ENCODE measurements at places on chromosomes 11 and 22.

DNA sequence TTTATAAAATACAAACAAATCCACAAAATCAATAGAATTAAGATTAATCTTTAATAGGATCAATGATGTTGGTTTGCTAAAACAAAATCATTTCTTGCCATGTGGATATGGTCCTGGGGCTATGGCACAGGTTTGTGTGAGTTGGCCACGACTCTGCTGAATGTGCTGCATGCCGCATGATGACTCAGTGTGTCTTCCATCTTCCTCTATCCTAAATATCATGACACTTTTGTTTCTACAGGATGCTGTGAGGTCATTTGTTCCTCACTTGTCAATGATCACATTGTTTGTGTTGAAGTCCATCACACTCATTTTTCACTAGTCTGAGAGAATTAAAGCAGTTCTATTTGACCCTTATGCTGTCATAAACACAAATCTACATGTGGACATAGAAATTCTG, 167.2 kb upstream of the ZBED5 start:
- DNase-seq, result no peak

GRCh38 chr22:30857791-30858190, 110.8 kb downstream of the MORC2 start:
- DNase-seq, result no peak

- no peak for DNase-seq
Observed at GRCh38 chr11:128680906-128681305, 13.0 kb upstream of the FLI1 start.

- no peak for DNase-seq
Observed at GRCh38 chr22:45511847-45512261, 9.2 kb downstream of the FBLN1 start.

DNA sequence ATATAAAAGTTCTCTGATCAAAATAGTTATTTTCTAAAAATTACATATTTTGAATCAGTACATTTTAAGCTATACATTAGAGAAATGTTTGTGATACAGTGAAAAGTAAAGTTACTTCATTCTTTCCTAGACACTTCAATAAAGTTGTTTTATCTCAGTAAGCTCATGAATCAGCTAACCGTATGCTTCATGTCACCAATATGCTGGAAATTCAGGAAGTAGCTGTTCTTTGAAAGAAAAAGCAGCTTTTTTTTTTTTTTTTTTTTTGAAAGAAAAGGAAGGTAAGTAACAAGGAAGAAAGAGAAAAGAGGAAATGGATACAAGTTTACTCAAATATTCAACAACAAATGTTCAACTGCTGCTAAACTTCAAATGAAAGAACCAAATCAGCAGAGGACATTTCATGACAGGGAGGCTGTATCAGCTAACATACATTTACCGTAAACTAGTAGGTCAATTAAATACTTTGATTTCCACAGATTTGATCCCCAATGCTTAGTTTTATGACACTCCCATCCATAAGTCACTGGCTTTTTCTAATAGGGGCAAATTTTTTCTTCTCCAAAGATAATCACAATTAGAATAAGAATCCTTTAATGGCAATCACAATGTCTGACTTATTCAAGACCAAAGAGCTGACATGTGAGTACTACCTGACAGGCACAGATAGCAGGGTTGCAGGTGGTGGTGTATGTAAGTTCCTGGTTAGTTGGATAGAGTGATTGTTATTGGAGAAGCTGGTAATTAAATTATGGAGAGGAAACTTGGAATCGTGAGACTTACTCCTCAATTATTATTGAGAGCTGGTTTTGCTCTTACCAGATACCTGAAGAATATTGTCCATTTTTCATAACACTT, 754 bp downstream of the OR52A1 start:
- no peak for DNase-seq

DNA sequence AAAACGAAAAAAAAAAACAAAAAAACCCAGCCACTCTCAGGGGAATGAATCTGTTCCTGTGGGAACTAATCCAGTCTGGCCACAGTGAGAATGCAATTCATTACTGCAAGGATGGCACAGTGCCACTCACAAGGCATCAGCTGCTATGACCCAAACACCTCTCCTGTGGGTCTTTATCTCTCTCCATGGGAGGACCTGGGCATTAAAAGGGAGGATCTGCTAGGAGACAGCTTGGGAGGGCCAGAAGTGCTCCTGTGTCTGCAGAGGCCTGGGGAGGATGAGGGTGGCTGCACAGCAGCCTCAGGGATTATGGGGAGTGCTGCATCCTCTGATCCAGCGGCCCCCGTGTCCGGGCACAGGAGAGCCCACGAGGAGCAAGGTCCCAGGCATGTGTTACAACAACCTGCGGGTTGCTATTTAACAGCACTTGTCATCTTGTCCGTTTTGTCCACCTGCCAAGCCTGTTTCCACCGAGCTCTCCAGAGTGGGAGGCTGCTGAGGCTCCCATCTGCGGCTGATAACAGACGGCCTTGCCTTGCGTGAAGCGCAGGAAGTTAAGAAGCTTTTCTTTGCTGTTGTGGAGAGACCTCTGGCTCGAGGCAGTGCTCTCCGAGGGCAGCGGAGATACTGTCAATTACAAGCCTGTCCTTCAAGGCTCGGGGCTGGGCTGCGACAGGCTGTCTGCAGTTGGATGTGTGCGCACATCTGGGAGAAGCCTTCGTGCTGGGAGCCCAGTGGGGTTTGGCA, 97.7 kb downstream of the NXPE2 start:
- no peak for DNase-seq

DNA sequence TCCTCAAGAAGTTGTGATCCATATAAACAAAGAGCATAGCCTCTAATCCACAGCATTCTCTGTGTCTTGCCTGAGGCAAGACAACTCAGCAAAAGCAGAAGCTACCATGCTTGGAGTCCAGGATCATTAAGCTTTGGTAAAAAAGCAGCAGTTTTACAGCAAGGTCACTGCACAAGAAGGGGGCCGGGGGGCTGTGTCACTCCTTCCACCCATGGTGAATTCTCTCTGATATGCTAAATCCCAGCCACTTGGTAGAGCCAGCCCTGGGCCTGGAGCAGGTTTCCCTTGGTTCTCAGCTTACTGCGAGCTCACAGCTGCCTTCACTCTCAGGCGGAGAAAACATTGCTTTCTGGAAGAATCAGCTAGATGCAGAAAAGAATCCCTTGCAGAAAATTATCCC, 144.7 kb downstream of the TENM4 start:
- DNase-seq, result no peak

GRCh38 chr11:118488480-118489109, 38.7 kb upstream of the TTC36 start:
- DNase-seq, result peak; percentile 54

GRCh38 chr22:35695202-35695601, 22.5 kb upstream of the APOL5 start:
- no peak for DNase-seq

DNA sequence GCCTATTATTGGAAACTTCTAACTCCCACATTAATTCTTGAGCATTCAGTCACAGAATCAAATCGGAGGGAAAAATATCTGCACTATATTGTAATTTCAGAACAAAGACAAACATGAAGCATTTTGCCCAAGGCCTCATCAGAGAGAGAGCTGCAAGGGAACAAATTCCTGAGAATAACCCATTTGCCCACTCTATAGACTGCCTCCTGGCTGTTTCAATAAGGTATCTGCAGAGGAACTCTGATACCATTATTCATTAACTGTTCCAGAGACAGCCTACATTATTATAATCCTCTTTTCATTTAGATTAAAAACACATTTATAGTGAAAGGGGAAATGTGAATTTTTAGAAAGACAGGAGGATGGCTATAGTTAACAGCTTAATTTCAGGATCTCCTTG, 663.9 kb downstream of the DLG2 start:
- DNase-seq, result no peak

GRCh38 chr11:43920598-43921419, 21.6 kb upstream of the C11orf96 start:
- DNase-seq, result no peak

- no peak for DNase-seq
Observed at GRCh38 chr11:108137212-108137611, 15.8 kb downstream of the ACAT1 start.

DNA sequence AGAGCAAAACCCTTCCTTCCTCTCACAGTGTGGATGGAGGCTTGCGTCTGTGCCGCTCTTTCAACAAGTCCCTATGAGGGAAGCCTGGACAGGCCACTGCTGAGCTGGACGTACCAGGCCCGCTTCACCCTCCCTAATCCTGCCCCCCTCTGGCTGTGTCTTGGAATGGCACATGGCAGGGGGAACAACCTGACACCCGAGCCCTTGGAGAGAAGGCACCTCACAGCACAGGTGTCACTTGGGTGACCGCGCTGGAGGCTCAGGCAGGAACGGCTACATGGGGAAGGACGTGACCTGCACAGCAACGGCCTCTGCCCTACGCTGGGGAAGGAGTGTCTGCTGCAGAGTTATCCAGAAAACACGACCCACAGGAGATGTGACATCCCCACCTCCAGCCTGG, 11.0 kb downstream of the CARS1 start:
- no peak for DNase-seq

DNA sequence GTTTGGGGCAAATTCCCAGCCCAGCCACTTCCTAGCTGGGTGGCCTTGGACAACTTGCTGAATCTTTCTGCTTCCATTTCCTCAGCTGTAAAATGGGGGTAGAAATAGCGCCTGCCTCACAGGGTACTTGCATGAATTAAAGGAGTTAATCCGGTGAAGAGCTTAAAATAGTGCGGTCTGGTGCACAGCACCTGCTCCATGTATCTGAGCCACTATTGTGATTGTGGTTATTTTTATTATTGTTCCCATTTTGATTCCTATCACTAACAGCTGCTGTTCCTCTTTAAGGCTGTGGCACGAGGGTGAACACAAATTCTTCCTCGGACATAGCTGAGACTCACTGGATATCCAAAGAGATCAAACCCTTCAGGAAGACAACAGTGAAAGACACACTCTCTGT, 46.9 kb upstream of the TP53I11 start:
- DNase-seq, result no peak

GRCh38 chr22:42313204-42313603, 42.8 kb upstream of the TCF20 start:
- no peak for DNase-seq

DNA sequence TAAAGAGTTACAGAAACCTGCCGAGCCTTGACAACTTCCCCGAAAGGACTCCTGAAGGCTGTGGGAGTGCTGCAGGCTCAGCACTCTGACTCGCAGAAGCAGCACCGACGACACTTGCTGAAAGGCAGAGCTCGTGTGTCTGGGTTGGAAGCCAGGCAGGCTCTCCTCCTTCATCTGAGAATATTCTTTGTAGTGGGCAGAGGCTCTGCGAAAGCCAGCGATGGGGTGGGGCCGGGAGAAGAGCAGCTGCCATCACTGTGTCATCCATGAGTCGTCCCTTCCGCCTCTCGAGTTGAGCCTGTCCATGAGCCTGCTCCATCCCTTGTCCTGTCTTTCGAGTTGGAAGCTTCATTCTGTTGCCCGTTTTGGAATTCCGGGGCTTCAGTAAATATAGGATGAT, 11.9 kb downstream of the GLB1L2 start:
- DNase-seq, result no peak

GRCh38 chr11:1225386-1226225, 2.7 kb downstream of the MUC5B start:
- no peak for DNase-seq

Data from stimulated activated CD4-positive, alpha-beta T cell treated with anti-CD3 and anti-CD28 coated beads, TNF-alpha, amount 100 ng/mL, for 48 hours (primary cell).